Activated gamma-delta T cell treated with anti-CD3 and anti-CD28 coated beads, Interleukin-2, amount 50 U/mL, for 16 hours (primary cell): ENCODE measurements at places on chromosomes 7 and 10.

GRCh38 chr7:88315522-88315921 is 8.8 kb upstream of the STEAP4 start:
- no peak for DNase-seq

GRCh38 chr10:89219513-89220218 is 12.5 kb upstream of the CH25H start:
- no peak for DNase-seq

GRCh38 chr10:78426181-78426580 is 392.5 kb downstream of the RPS24 start:
- no peak for DNase-seq

DNA sequence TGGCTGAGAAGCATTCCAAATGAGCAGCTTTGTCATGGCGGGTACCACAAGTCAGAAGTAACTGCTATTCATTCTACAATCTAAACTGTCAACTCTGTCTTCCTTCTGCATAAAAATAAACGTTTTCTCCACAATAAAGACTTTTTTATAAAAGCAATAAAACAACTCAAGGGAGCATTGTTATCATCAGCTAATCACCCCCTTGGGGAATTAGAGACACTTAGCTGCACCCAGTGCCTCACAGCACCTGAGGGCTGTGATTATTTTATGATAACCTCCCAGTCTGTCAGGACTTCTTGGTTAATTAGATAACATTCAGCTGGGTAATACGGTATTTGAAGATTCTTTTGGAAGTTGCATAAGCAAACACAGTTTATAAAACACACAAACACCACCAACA is 155.6 kb downstream of the PPP1R3A start:
- DNase-seq = no peak

DNA sequence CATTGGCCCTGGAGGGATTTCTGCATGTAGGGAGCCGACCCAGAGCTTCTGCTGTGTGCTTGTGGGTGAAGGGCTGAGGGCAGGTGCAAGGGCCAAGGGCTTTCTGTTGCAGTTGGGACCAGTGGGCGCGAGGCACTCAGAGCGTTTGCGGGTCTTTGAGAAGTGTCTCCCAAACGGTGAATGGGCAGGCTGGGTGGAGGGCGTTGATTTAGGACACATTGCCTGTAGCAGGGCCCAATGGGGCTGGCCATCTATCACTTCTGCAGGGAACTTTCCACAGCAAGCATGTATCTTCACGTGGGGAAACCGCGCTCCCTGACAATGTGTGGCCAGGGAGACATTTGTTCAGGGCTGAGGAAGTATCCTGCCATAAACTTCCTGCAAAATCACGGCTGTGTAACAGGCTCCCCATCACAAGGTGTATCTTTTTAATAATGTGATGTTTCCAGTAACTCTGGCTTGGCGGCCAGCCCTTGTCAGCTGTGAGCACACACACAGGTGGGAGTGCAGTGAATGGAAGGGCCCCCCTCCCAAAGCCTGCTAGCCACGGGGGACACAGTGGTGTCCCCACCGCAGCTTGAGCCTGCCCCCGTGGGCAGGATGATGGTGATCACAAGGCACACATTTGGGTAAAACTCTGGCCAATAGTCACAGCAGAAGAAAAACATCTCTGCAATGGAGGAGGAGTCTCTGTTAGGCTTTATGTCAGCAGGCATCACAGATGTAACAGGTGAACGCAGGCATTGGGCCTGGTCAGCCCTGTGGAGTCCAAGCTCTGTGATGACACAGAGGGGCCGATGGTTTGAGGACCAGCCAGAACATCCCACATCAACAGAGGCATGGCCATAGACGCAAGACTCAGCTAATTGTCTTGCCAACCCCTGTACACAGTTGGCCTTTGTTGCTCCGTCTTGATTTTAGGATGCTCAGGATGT is 84.3 kb downstream of the GLRX3 start:
- no peak for DNase-seq

DNA sequence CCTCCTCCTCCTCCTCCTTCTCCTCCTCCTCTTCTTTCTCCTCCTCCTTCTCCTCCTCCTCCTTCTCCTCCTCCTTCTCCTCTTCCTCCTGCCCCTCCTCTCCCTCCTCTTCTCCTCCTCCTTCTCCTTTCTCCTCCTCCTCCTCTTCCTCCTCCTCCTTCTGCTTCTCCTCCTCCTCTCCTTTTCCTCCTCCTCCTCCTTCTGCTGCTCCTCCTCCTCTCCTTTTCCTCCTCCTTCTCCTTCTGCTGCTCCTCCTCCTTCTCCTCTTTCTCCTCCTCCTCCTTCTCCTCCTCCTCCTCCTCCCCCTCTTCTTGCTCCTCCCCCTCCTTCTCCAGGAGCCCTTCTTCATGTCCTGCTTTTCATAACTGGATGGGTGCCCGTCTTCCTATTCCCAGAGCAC is 12.2 kb downstream of the PLXNA4 start:
- no peak for DNase-seq
